Activated CD4-positive, CD25-positive, alpha-beta regulatory T cell treated with anti-CD3 and anti-CD28 coated beads, Interleukin-2, amount 50 U/mL, for 16 hours (primary cell): ENCODE measurements at places on chromosomes 2 and 18.

DNA sequence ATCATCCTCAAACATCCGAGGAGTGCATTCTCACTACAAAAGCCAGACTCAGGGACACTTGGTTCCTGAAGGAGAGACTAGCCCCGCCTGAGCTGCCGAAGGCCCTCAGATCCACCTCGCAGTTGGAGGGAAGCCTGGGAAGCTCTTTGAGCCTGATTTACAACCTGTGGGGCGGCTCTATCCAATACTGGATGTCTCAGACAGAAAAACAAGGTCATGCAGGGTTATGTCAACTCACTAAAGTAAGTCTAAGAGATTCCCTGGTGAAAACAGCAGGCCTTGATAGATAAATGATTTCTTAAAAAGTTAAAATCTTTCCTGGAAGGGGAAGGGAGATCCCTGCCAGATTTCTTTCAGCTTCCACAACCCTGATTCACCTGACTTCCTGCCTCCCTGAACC lies 284.3 kb downstream of the CYP26B1 start:
- DNase-seq: no peak

DNA sequence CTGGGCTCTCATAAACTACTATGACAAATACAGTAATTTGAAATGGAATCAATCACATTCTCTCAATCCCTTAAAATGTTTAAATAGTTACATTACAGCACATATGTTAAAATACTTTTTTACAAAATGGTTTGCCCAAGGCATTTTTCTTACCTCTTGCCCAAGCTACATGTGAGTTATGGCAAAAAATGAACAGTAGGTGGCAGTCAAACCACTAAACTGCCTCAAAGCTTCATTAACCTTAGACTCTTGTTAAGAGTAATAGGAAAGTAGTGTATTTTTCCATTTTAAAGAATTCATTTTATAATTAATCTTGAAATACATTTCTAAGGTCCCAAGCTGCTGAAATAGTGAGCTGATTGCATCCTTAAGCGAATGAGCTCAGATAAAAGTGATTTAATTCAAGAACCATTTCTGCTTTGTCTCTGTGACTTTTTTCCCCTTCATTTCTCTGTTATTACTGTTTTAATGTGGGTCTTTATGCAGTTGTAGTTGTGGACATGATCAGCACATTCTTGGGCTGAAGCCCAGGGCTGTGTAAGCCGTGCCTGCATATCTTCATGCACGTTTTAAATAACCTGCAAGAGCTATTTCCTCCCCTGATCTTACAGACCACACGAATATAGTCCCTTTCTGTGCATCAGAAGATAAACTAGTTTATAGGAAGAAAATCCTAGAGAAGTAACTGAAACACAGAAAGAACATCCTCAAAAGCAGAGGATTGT lies 311.8 kb downstream of the LNPK start:
- DNase-seq: no peak

DNA sequence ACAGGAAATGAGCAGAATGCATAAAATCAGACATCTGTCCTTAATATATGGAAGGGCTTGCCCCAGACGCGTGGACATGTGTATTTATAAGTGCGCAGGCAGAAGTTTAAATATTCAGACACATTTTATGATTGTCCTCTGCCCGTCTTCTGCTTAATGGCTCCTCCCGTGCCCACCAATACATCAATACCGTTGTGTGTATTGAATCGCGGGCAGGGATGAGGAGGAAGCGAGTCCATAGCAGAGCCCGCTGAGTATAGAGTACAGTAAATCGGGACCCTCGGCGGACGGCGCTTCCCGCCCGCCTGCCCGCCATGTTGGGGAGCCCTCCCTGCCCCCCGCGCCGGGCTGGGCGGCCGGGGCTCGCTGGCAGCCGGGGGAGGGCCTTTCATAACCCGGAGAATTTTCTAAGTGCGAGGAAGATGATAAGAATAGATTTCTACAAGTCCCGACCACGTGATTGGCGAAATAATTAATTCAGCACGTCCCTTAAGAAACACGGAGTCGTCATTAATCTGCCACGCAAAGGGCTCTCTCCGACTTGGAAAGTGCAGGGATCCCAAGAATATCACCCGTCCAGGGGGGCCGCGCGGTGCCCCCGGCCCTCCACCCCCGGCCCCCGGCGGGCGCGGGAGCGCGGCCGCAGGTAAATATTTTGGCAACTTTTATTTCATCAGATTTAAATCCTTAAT lies at the start of gene HOXD3:
HOXD3 (plus strand) TSS at position 501 of the 692 bp plus-strand sequence. CDS start 11,808 bp downstream, outside the sequence.
- no peak for DNase-seq

DNA sequence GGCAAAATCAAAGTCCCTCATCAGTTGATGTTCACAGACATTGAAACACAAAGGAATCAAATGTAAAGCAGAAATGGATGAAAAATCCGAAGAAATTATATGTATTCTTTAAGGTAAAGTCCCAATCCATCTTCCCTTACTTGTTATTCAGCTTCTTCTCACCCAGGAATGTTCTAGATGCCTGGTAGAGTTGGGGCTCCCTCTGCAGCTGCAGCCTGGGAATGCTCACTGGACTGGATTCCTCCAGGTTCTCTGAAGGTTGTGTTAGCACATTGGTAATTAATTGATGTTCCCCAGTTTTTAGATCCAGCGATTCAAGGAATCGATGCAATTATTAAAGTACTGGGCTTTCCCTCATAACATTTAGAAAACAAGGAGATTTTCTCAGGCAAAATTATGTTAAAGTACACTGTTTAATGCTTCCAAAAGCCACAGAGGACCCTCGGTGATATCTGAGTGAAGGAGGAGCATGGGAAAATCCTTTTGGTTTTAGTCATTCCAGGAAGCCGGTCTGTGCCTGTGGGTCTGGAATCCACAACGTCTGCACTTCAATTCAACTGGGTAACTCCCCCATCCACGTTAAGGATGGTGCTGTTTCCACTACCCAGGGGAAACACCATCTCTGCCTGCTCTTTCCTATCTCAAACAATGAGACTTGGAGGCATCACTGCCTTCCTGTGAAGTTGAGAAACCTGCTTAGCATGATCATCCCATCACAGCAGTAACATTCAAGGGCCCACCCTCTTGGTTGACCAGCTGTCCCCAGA lies 22.0 kb downstream of the NTSR2 start:
- DNase-seq: no peak

- no peak for DNase-seq
These were observed 11.5 kb downstream of the DIPK1C start for GRCh38 chr18:74445585-74445984.

DNA sequence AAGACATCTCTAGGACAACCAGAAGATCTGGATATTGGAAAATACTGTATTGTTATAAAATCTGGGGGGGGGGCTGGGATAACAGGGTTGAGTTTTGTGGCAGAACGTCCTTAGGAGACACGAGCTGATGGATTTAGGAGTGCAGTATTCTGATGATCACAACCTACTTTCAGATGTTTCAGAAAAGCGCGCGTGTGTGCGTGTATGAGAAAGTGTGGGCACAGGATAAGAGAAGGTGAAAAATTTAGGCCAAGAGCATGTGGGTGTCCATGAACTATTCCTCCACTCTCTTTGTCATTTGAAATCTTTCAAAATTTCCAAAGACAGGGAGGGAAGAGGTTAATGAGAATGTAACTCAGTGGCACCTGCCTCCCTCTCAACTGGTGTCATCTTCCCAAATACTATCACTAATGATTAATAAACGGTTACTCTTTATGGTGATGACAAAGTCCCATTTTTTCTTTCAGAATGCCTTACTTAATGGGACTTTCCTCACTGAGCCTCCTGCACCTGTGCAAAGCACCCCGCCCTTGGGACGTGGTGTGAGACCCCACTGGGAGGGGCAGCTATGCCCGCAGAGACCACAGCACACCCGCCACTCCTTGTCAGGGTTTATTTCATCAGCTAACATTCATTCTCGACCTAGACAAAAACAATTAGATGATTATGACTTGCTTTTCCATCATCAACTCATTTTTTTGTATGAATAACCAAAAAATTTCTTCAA lies 53.6 kb downstream of the HS6ST1 start:
- no peak for DNase-seq

DNA sequence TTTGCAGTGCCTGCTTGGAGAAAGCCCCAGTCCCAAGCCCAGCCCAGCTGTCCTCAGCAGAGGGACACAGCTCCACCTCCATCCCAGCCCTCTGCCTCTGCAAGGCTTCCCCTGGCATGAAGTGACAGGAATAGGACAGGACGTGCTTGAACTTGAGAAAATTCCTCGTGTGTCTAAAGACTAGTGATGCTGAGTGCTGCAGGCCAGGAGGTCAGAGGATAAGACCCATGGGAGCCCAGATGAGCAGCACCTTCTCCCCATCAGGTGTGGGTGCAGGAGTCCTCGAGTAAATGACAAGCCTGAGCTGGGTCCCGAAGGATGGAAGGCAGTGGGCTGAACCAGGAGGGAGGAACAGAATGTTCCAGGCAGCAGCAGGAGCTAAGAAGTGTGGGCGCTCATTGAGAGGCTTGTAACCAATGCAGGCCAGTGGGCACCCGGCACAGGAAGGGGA lies 67.8 kb upstream of the UXS1 start:
- no peak for DNase-seq

DNA sequence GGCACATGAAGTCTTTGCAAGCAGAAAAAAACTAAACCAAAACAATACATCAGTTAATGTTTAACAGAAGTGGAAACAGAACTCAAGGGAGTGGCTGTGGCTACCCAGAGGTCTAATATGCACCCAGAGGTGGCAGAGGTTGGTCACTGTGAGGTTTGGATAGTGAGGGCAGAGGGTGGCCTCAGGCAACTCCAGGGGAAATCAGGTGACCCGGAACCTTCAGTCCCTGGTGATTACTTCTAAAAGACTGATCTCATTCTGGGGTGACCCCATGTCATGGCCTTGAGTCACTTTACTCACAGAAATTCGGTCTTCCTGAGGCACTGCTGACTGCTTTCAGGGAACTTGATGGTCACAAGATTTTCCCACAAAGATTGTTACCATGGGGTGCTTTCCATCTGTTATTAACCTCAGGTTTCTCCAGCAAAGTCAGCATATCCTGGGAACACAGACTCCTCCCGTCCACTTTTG lies 99.4 kb downstream of the TMEM17 start:
- DNase-seq: no peak

- no peak for DNase-seq
These were observed 53.8 kb downstream of the NEDD4L start for GRCh38 chr18:58097907-58098166.

DNA sequence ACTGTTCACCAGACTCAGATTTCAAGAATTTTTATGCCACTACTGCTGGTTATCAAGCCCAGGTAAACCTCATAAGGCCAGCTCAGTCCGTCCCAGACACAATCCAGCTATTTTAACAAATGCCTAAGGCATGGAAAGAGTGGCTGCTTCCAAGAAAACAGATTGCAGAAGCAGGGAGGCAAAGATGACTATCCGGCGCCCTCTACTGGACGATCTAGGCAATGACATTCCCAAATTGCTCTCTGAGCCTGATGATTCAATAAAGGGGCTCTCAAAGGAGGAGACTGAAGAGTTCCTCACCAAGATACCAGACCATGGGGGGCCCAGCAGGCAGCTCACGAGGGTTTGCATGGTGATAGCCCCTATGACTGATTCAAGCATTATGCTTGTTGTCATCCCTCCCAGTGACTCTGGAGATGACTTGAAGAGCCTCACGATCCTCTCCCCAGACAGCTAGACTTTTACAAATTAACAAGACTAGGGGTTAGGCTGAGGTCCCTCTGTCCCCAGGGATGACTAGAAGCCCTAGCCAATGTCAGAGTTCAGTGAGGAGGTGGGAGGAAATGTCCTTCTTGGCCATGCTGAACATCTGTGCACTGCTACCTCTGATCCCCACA lies 25.0 kb downstream of the SERPINB8 start:
- DNase-seq: no peak

DNA sequence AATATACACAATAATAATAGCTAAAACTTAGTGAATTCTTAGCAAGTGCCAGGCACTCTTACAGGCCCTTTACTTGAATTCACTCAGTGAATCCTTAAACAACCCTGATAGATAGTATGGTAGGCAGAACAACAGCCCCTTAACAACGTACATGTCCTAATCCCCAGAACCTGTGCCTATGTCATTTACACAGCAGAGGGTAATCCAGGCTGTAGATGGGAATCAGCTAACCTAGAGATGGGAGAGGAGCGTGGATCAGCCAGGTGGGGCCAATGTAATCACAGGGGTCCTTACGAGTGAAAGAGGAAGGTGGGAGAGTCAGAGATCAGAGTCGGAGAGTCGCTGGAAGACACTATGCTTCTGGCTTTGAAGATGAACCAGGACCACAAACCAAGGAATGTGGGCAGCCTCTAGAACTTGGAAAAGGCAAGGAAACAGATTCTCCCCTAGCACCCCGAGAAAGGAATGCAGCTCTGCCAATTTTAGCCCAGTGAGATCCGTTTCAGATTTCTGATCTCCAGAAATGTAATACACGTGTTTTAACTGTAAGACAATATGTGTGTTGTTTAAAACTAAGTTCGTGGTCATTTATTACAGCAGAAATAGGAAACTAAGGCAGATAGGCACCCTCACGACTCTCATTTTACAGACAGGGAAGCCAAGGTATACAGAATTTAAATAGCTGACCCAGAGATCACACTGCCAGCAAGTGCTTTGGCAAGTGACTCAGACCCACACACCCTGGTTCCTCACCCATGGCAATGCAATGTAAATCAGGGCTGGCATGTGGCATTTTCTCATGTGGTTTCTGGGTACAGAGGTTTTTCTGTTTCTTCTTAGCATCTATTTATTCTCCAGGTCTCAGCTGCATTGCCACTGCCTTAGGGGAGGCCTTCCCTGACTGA lies 68.9 kb downstream of the DOCK10 start:
- no peak for DNase-seq

DNA sequence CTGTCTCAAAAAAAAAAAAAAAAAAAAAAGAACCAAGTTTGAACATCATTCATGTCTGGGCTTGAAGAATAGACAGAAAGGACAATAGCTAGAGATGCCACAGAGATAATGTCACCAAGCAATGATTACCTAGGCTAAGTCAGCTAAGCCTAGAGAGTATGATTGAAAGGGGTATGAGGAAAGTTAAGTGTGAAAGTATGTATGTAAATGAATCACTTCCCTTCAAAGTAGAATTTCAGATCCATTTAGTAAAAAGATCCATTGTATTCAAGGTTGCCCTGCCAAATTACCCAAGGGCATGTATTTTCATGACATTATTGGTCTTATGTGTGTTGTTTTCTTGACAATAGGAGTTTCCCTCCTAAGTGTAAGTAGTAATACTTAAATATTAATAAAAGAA lies 34.1 kb upstream of the SLC39A10 start:
- DNase-seq: no peak

GRCh38 chr2:12787891-12788801 lies 71.4 kb downstream of the TRIB2 start:
- no peak for DNase-seq

GRCh38 chr2:12847694-12848575 lies 131.2 kb downstream of the TRIB2 start:
- no peak for DNase-seq

DNA sequence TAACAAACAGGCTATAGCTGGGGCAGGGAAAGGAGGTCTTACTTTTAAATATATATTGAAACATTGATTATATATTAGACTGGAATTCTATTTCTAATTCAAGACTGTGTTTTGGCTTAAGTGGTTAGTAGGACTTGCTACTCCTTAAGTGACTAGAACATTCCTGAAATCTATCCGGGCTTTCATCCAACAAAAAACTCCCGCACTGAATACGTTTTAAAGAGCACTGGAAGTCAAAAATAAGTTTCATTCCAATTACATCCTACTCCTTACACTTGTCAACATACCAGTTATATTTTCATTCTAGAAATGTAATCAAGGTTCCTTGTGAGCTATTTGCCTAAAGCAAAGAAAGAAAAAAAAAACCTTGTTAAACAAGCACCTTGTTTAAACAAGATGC lies 204.6 kb downstream of the SP3 start:
- DNase-seq: no peak

GRCh38 chr2:96664366-96664925 lies 21.9 kb downstream of the FER1L5 start:
- no peak for DNase-seq

GRCh38 chr2:124501575-124502152 lies 476.6 kb downstream of the CNTNAP5 start:
- no peak for DNase-seq
